ENCODE measurements at places on chromosomes 13 and 19.

GRCh38 chr13:29722415-29722814 lies 126.9 kb upstream of the SLC7A1 start:
- no peak overlapping the region for H3K4me3 ChIP-seq
- no peak for DNase-seq
- no peak overlapping the region for H3K27ac ChIP-seq
- H3K27me3 ChIP-seq: no peaks in the 10 kb centered on the region

DNA sequence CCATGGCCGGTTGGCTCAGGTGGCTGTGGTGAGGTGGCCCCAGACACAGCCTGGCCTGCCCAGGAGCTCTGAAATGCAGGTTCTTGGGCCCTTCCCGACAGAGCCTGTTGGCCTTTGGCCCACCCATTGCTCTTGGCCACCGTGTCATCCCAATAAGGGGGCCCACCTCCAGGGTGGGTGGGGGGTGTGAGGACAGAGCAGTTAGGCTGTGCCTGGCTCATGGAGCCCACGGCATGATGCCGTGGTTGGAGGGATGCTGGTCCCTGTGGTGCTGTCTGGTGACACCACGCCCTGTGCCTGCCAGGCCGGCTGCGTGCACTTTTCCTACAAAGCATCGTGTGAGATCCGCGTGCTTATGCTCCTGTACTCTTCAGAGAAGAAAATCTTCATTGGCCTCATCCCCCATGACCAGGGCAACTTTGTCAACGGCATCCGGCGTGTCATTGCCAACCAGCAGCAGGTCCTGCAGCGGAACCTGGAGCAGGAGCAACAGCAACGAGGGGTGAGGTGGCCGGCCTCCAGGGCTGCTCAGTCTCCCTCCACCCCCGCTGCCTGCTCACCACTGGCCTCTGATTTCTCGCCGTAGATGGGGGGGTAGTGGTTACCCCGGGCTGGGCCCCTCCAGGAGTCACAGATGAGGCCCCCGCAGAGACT lies 7.6 kb downstream of the PNKP start:
- no peaks in the 10 kb centered on the region for H3K27me3 ChIP-seq
- no peak overlapping the region for H3K4me3 ChIP-seq
- no peak overlapping the region for H3K27ac ChIP-seq
- peaks cover under 1% of the 10 kb centered on the region for H3K4me1 ChIP-seq
- no peak for DNase-seq

GRCh38 chr19:48455908-48456562 lies 661 bp downstream of the KCNJ14 start:
- no peaks in the 10 kb centered on the region for H3K4me1 ChIP-seq
- H3K36me3 ChIP-seq: peaks cover 42% of the 10 kb centered on the region
- H3K27ac ChIP-seq: no peak overlapping the region

- no peak within 1 kb of the TSS for H3K27ac ChIP-seq
- no peaks in the 10 kb centered on the region for H3K4me1 ChIP-seq
- no peaks in the 10 kb centered on the region for H3K27me3 ChIP-seq
- no peak for DNase-seq
- no peak within 1 kb of the TSS for H3K4me3 ChIP-seq
- H3K36me3 ChIP-seq: no peaks in the 10 kb centered on the region
Observed at GRCh38 chr19:57830071-57830602, at the start of gene ZNF587B. Gene ZNF587B (plus strand): TSS chr19:57830299. CDS start chr19:57830529, 230 bp downstream.

- peak overlapping the region; percentile 88 for H3K27ac ChIP-seq
- DNase-seq: peak; percentile 95
- H3K4me1 ChIP-seq: peaks cover 82% of the 10 kb centered on the region
- peaks cover 9% of the 10 kb centered on the region for H3K36me3 ChIP-seq
- peak overlapping the region; percentile 76 for H3K4me3 ChIP-seq
Observed at GRCh38 chr19:45424191-45425058, 708 bp upstream of the ERCC1 start.

DNA sequence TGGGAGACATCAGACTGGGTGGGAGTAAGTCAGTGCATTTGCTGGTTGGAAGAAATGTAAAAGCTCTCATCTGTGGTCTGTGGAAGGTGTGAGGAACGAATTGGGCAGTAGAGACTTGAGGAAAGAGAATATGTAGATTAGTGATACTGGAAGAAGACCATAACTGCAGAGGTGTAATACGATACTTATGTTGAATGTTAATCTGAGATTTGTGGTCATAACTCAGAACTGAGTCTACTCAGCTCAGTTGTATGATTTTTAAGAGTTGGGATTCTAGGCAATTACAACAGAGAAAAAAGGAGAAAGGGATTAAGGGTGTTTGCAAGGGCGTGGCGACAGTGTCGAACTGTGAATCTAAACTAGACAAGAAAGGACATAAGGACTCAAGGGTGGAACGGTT lies 3.2 kb upstream of the IL17D start:
- H3K4me1 ChIP-seq: peaks cover 12% of the 10 kb centered on the region
- H3K27ac ChIP-seq: no peak overlapping the region
- H3K27me3 ChIP-seq: peaks cover 30% of the 10 kb centered on the region
- H3K36me3 ChIP-seq: no peaks in the 10 kb centered on the region
- no peak for DNase-seq

- no peak overlapping the region for H3K4me3 ChIP-seq
- no peaks in the 10 kb centered on the region for H3K27me3 ChIP-seq
- peaks cover 5% of the 10 kb centered on the region for H3K4me1 ChIP-seq
- H3K36me3 ChIP-seq: no peaks in the 10 kb centered on the region
Observed at GRCh38 chr13:110197026-110197425, 109.9 kb downstream of the COL4A1 start.

DNA sequence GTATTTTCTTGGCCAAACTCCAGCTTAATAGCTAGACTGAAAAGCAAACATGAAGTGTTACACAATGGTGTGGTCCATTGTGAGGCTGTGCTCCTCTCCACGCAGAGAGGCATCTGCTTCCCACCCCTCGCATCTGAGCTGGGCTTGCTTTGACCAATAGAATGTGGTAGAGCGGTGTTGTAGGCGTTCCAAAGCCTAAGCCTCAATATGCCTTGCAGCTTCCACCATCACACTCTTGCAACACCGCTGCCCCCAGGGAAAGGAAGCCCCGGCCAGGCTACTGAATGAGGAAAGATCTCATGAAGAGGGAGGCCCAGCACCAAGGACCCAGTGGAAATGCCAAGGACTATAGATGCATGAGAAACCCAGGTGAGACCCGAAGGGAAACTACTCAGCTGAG lies 9.4 kb downstream of the FLT1 start:
- H3K27me3 ChIP-seq: peaks cover 30% of the 10 kb centered on the region
- no peak overlapping the region for H3K4me3 ChIP-seq
- no peak for DNase-seq
- no peak overlapping the region for H3K27ac ChIP-seq

- H3K4me1 ChIP-seq: no peaks in the 10 kb centered on the region
- peaks cover 44% of the 10 kb centered on the region for H3K27me3 ChIP-seq
- H3K4me3 ChIP-seq: no peak overlapping the region
- no peak for DNase-seq
Observed at GRCh38 chr13:106499113-106499512, 36.3 kb downstream of the EFNB2 start.

- DNase-seq: no peak
- H3K4me3 ChIP-seq: no peak overlapping the region
- no peaks in the 10 kb centered on the region for H3K4me1 ChIP-seq
- no peaks in the 10 kb centered on the region for H3K36me3 ChIP-seq
- no peak overlapping the region for H3K27ac ChIP-seq
- H3K27me3 ChIP-seq: no peaks in the 10 kb centered on the region
Observed at GRCh38 chr13:31168736-31169135, 7.0 kb upstream of the HSPH1 start.

DNA sequence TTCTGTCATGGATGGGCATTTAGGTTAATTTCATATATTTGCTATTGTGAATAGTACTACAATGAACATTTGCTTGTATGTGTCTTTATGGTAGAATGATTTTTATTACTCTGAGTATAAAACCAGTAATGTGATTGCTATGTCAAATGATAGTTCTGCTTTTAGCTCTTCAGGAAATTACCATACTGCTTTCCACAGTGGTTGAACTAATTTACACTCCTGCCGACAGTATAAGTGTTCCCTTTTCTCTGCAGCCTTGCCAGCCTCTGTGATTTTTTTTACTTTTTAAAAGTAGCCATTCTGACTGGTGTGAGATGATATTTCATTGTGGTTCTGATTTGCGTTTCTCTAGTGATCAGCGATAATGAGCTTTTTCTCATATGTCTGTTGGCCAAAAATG lies 6.5 kb downstream of the SIGLEC7 start:
- no peaks in the 10 kb centered on the region for H3K27me3 ChIP-seq
- H3K27ac ChIP-seq: peak overlapping the region; percentile 63
- peak; percentile 63 for DNase-seq

- H3K27ac ChIP-seq: no peak overlapping the region
- DNase-seq: no peak
- H3K36me3 ChIP-seq: no peaks in the 10 kb centered on the region
- H3K4me1 ChIP-seq: no peaks in the 10 kb centered on the region
- no peaks in the 10 kb centered on the region for H3K27me3 ChIP-seq
Observed at GRCh38 chr13:111562716-111563115, 242.3 kb downstream of the TEX29 start.

- H3K27ac ChIP-seq: no peak overlapping the region
- no peaks in the 10 kb centered on the region for H3K36me3 ChIP-seq
Observed at GRCh38 chr13:84431646-84432045, 549.4 kb upstream of the SLITRK1 start.

- H3K27me3 ChIP-seq: no peaks in the 10 kb centered on the region
- DNase-seq: no peak
- no peak overlapping the region for H3K4me3 ChIP-seq
- no peaks in the 10 kb centered on the region for H3K4me1 ChIP-seq
- no peak overlapping the region for H3K27ac ChIP-seq
Observed at GRCh38 chr13:65597839-65598818, 1632.0 kb downstream of the PCDH9 start.

DNA sequence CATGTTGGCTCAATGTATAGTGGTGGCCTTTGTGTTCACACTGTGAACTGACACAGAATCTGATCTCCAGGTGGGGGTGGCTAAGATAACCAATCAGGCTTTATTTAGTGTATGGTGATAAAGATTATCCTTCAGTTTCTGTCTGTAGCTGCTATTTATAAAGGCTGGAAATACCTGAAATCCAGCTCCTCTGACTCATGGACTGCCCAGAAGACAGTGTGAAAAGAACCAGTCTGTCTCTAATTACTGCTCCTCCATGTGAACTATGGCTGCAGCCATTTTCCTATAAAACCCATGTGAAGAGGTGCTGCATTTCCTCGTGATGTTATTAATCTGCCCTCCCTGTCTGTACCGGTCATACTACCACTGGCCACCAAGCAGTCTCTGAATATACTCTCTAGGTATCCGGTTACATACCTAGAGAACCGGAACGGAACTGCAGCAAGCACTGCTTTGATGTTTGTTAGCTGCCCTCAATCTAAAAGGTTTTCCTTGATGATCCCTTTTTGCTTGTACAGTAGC lies 238.0 kb downstream of the LHFPL6 start:
- no peak overlapping the region for H3K4me3 ChIP-seq
- H3K27me3 ChIP-seq: no peaks in the 10 kb centered on the region
- no peaks in the 10 kb centered on the region for H3K4me1 ChIP-seq
- no peak for DNase-seq

DNA sequence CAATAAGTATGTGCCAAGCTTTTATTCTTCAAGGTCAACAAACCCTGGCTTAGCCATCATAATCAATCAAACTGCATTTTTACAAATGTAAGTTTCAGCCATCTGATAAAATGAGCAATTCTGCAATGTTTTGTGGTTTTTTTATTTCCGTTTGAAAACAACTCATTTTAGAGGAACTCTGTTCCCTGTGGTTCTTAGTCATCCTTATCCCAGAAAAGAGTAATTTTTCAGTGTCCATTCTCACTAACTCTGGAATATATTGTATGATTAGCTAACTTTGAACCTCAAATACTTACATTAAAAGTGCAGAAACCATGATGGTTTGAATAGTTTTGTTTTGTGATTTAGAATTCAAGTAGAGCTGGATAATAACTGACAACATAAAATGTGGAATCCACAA lies 87.6 kb downstream of the IRS2 start:
- H3K4me3 ChIP-seq: no peak overlapping the region
- H3K27ac ChIP-seq: no peak overlapping the region
- no peaks in the 10 kb centered on the region for H3K36me3 ChIP-seq
- DNase-seq: peak; percentile 15

DNA sequence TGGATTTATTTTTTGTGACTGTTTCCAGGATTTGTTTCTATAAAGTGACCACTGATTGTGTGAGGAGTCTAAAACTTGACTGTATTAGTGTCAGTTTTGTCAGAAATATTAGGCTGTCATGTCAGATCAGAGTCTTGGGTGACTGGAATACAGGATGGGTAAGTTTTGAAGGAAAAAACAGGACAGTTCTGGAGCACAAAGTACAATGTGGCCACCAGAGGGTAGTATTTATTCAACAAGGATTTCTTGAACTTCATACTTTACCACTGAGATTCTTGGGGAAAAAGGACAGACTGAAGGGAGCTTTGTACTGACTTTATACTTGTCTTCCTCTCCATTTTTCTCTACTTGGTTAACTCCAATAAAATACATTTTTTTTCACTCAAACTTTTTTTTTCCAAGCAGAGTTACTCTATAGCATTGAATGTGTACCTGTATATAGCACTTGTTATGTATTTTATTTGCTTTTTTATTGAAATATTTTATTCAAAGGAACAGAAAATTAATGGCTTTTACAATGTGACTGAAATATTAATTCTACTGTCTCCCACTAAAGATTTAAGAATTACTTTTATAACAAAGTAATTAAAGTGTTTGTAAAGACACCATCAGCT lies 51.1 kb downstream of the LMO7 start:
- H3K27me3 ChIP-seq: no peaks in the 10 kb centered on the region
- DNase-seq: no peak

DNA sequence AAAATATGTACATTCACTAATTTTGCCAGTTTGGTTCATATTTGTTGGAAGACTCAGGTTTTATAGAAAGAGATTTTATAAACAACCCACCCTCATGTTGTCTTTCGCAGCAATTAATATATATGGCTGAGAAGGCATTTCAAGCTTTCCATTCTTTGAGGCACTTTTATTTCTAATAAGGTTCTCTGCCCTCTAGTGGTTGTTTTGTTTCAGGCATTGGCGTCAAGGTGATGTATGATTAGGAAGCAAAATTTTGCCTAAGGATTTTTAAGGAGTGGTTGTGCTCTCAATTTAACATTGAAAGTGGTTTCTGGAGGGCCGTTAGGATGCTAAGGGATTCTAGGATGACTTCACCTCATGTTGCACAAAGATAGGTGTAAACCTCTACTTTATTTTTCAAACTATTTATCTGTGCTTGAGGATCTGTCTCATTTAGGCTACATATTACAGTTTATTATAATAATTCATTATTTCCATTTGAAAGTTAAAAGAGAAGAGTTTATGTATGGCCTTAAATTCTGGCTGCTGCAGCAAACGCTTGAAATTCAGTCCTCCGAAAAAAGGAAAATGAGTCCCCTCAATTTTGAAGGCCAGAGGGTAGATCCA lies 35.9 kb downstream of the OXGR1 start:
- no peaks in the 10 kb centered on the region for H3K27me3 ChIP-seq
- no peak overlapping the region for H3K4me3 ChIP-seq
- H3K27ac ChIP-seq: no peak overlapping the region
- H3K4me1 ChIP-seq: no peaks in the 10 kb centered on the region
- DNase-seq: peak; percentile 20
- H3K36me3 ChIP-seq: no peaks in the 10 kb centered on the region

- H3K36me3 ChIP-seq: no peaks in the 10 kb centered on the region
- no peaks in the 10 kb centered on the region for H3K27me3 ChIP-seq
- DNase-seq: no peak
- no peak overlapping the region for H3K4me3 ChIP-seq
Observed at GRCh38 chr19:51470966-51471365, 7.4 kb upstream of the CEACAM18 start.

All from CD14-positive monocyte (primary cell).